Fibroblast of skin of abdomen (primary cell): ENCODE measurements at places on chromosomes 13 and 19.

GRCh38 chr19:58042495-58043340 is 8.9 kb downstream of the ZSCAN1 start:
- DNase-seq: no peak

DNA sequence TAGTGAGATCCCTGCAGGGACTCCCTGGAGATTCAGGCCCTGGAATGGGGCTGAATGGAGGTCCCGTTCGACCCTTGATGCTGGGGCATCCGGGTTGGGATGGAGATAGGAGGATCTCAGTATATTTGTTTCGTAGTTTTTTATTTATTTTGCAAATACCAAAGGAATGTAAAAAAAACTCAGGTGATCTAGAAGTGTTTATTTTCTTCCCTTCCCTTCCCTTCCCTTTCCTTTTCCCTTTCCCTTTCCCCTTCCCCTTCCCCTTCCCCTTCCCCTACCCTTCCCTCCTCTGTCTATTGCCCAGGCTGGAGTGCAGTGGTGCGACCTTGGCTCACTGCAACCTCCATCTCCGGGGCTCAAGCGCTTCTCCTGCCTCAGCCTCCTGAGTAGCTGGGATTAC is 4.5 kb downstream of the GTPBP3 start:
- DNase-seq: no peak

GRCh38 chr19:5016781-5017180 is 47.9 kb downstream of the KDM4B start:
- DNase-seq: no peak

DNA sequence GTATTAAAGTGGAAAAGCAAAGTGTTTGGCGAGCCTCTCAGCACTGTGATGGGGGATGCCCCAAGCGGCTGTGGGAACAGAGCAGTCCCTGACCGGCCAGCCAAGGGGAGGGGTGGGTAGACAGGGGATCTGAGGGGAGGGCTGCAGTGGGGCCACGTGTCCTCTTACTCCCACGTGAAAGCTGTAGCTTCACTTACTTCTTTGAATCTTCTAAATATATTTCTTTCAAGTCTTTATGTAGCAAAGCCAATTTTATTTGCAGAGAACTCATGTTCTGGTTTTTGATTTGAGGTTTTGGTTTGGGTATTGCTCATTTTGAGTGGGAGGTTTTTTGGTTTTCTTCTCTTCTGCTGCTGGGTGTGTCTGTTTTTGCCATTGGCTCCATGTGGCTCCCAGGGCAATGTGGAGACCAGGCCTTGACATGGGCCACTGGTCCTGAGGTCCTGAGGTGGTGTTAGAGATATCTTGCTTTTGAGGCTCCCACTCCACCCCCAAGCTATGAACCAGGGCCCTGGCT is 17.7 kb upstream of the OVOL3 start:
- DNase-seq: no peak

GRCh38 chr13:41199526-41199925 is 5.2 kb upstream of the KBTBD7 start:
- no peak for DNase-seq

GRCh38 chr19:50522881-50523280 is 9.2 kb upstream of the ASPDH start:
- DNase-seq: no peak
